Osteocyte (in vitro differentiated cells): ENCODE measurements at places on chromosomes 16 and 17. TPM values are rescaled to one million over a fixed set of nuclear protein-coding genes. Genes with fewer than 3 reads are reported as not detected.

- no peak for DNase-seq
- H3K27ac ChIP-seq = no peak overlapping the region
- peaks cover 3% of the 10 kb centered on the region for H3K4me1 ChIP-seq
- H3K27me3 ChIP-seq = no peaks in the 10 kb centered on the region
- no peak overlapping the region for H3K4me3 ChIP-seq
- no peaks in the 10 kb centered on the region for H3K36me3 ChIP-seq
Measured at GRCh38 chr16:83113811-83114210, 487.0 kb downstream of the CDH13 start.

- no peaks in the 10 kb centered on the region for H3K36me3 ChIP-seq
- peaks cover 44% of the 10 kb centered on the region for H3K27me3 ChIP-seq
- no peak for DNase-seq
- H3K4me3 ChIP-seq = no peak overlapping the region
Measured at GRCh38 chr17:31431852-31432658, 40.6 kb downstream of the RAB11FIP4 start.

DNA sequence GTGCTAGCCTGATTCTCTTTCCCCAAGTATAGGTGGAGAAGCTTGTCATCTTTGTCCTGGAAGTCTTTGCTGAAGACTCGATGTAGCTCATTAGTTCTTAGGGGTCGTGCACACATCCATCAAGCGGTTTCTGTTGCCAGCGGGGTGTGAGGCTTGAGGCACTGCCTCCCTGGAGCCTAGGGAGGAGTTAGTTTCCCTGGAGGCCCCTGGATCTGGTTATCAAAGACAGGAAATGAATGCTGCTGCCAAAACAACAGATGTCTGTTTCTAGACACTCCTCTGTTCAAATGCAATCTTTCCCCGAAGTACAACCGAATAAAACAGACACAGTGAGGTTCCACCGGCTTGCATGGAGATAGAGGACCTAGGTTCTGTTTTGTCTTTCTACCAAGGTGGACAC, 17.5 kb downstream of the HS3ST4 start:
- no peaks in the 10 kb centered on the region for H3K4me1 ChIP-seq
- peaks cover 3% of the 10 kb centered on the region for H3K27me3 ChIP-seq
- H3K36me3 ChIP-seq = no peaks in the 10 kb centered on the region
- no peak overlapping the region for H3K4me3 ChIP-seq

DNA sequence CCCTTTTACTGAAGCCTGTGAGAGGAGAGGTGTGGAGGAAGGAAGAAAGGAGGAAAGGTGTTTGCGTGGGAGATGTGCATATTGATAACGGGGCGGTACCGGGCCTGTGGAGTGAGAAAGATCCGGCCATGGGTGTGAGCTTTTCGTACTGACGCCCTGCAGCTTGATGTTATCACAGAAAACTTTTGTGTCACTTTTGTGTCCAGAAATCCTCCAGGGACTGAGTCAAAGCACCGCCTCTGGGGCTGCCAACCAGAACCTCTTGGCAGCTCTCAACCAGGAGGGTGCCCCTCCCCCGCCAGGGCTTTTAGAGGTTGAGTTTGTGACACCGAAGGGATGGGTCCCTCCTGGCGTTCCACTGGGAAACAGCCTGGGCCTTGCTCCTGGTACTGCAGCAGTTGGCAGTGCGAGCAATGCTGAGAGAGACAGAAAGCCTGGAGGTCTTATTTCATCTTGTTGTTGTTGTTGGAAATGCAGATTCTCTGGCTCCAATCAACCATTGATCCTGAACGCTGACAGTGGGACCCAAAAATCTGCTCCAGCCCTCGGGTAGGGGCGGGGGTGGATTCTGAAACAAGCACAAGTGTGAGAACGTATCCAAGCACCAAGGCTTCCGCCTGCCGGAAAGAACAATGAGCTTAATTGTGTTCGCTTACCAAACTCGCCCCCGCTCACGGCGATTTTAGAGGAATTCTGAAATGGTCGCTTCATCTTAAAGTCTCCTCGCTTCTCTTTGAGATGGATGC, 65.0 kb downstream of the CRISPLD2 start:
- DNase-seq = no peak
- no peaks in the 10 kb centered on the region for H3K27me3 ChIP-seq
- H3K4me1 ChIP-seq = peaks cover 30% of the 10 kb centered on the region
- H3K36me3 ChIP-seq = no peaks in the 10 kb centered on the region

DNA sequence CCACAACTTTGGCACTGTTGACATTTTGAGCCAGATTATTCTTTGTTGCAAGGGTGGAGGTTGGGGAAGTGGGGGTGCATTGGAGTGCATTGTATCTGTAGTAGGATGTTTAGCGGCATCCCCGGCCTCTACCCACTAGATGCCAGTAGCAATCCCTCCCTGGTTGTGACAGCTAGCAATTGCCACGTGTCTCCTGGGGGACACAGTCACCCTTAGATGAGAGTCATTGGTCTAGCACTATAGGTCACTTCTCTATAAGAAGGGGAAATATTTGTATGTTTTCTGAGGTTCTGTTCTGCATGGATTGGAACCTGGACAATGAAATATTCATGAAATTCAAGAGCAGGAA, 32.4 kb downstream of the MSI2 start:
- H3K36me3 ChIP-seq = peaks cover 6% of the 10 kb centered on the region
- DNase-seq = no peak
- no peak overlapping the region for H3K27ac ChIP-seq
- H3K4me3 ChIP-seq = no peak overlapping the region
- peaks cover 45% of the 10 kb centered on the region for H3K4me1 ChIP-seq

DNA sequence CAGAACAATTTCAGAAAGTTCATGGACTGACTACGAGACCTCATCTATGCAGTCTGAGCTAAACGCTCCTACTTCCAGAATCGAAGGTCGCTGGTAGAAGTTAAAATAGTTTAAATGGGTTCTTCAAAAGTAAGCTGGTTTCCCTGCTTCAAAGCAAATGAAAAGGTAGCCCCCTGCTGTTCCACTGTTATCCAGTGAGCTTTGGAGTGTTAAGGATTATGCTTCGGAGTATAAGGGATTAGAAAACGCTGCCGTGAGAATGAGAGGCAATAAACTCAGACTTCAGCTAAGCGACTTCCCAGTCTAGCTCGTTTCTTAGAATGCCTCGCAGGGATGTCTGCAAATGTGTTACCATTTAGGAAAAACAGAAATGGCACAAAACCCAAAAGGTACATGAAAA, 12.4 kb downstream of the MLYCD start:
- H3K4me3 ChIP-seq = no peak overlapping the region
- no peaks in the 10 kb centered on the region for H3K4me1 ChIP-seq
- H3K36me3 ChIP-seq = peaks cover 43% of the 10 kb centered on the region
- no peaks in the 10 kb centered on the region for H3K27me3 ChIP-seq
- no peak for DNase-seq
- H3K27ac ChIP-seq = no peak overlapping the region

DNA sequence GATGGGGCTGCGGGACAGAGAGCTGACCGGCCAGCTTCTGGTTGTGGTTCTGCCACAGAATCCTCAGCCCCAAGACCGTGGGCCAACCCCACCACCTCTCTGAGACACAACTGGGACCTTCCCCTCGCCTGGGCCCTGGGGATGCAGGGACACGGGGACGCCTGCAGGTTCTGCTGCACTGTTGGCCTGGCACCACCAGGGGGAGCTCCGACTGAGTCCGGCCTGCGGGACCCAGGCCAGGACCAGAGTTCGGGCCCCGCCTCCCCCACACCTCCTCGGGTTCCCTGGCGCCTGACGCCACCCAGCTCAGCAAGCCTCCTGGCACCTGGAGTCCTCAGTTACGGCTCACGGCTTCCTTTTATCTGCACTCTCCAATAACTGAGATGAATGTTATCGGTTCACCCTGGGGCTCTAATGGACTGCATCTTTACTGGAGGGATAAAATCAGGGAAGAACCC, 27.3 kb downstream of the TBC1D16 start:
- H3K36me3 ChIP-seq = peaks cover 4% of the 10 kb centered on the region
- no peak overlapping the region for H3K4me3 ChIP-seq
- peaks cover 7% of the 10 kb centered on the region for H3K4me1 ChIP-seq
- H3K27ac ChIP-seq = no peak overlapping the region

- H3K36me3 ChIP-seq = peaks cover 17% of the 10 kb centered on the region
- H3K4me3 ChIP-seq = no peak overlapping the region
- H3K27ac ChIP-seq = no peak overlapping the region
- no peak for DNase-seq
- no peaks in the 10 kb centered on the region for H3K27me3 ChIP-seq
- H3K4me1 ChIP-seq = peaks cover 9% of the 10 kb centered on the region
Measured at GRCh38 chr17:28861393-28862203, 6.8 kb downstream of the ERAL1 start.

DNA sequence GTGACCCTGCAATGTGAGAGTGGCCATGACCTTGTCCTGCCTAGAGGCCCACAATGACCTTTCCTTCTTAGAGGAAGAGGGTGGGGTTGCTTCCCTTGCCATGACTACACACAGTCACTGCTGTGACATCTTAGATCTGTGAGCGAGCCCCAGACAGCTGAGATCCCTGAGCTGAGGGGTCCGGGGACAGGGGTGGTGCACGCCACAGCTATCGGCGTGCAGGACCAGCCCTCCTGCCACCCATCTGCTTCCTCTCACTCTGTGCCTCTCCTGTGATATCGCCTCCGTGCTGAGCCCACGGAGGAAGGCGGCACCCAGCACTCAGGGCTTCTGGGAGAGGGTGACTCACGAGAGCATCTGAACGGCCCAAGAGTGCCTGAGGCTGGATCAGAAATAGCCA, 35.2 kb downstream of the KIAA0513 start:
- DNase-seq = no peak
- no peaks in the 10 kb centered on the region for H3K27me3 ChIP-seq
- peaks cover 14% of the 10 kb centered on the region for H3K4me1 ChIP-seq
- no peak overlapping the region for H3K27ac ChIP-seq
- H3K4me3 ChIP-seq = no peak overlapping the region

- peaks cover 13% of the 10 kb centered on the region for H3K36me3 ChIP-seq
- no peak for DNase-seq
- H3K27ac ChIP-seq = peak overlapping the region; percentile 50
- peak overlapping the region; percentile 88 for H3K4me3 ChIP-seq
- no peaks in the 10 kb centered on the region for H3K27me3 ChIP-seq
Measured at GRCh38 chr17:30290696-30291542, 825 bp downstream of the BLMH start.

GRCh38 chr16:23944381-23944780, 108.6 kb downstream of the PRKCB start:
- no peak overlapping the region for H3K4me3 ChIP-seq
- no peaks in the 10 kb centered on the region for H3K36me3 ChIP-seq
- peak; percentile 40 for DNase-seq
- H3K27me3 ChIP-seq = no peaks in the 10 kb centered on the region
- H3K27ac ChIP-seq = no peak overlapping the region

GRCh38 chr17:3554440-3554839, 3.2 kb downstream of the TRPV3 start:
- no peaks in the 10 kb centered on the region for H3K27me3 ChIP-seq
- H3K27ac ChIP-seq = no peak overlapping the region
- peaks cover 11% of the 10 kb centered on the region for H3K4me1 ChIP-seq
- no peak overlapping the region for H3K4me3 ChIP-seq
- no peaks in the 10 kb centered on the region for H3K36me3 ChIP-seq
- no peak for DNase-seq

DNA sequence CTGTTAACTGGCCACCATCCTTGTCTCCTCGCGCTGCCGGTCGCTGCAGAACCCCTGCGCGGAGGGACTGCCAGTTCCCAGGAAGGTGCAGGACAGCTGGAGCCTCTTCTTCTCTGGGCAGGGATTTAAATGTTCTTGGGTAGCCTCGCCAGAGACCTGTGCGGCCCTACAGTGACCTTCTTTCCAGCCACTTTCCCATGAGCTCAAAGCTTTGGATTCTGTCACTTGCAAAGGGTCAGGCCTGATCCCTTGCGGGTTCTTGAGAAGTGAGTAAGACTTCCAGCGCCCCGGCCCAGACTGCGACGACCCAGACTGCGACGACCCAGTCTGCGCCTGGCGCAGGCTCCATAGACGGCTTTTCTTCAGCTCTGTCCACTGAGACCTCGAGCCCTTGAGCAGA, 1.4 kb upstream of the SLFN5 start:
- H3K27me3 ChIP-seq = no peaks in the 10 kb centered on the region
- H3K4me3 ChIP-seq = peak overlapping the region; percentile 96
- no peaks in the 10 kb centered on the region for H3K36me3 ChIP-seq
- peaks cover 39% of the 10 kb centered on the region for H3K4me1 ChIP-seq
- DNase-seq = no peak

- H3K4me1 ChIP-seq = peaks cover 22% of the 10 kb centered on the region
- peaks cover 11% of the 10 kb centered on the region for H3K36me3 ChIP-seq
- H3K27me3 ChIP-seq = no peaks in the 10 kb centered on the region
- no peak for DNase-seq
Measured at GRCh38 chr17:17127730-17128291, 78.3 kb downstream of the PLD6 start.

GRCh38 chr17:54933921-54934320, 33.3 kb downstream of the TOM1L1 start:
- no peaks in the 10 kb centered on the region for H3K27me3 ChIP-seq
- no peak overlapping the region for H3K27ac ChIP-seq
- DNase-seq = no peak
- peaks cover 19% of the 10 kb centered on the region for H3K4me1 ChIP-seq

- H3K27ac ChIP-seq = peak overlapping the region; percentile 13
- no peak overlapping the region for H3K4me3 ChIP-seq
- no peak for DNase-seq
- H3K27me3 ChIP-seq = no peaks in the 10 kb centered on the region
- H3K36me3 ChIP-seq = peaks cover 10% of the 10 kb centered on the region
Measured at GRCh38 chr17:66715745-66716156, 119.2 kb upstream of the CACNG5 start.

Gene IL21R
- total RNA-seq = 0.34 and 0.40 TPM in 2 replicates

Gene ALOX15
- not detected in 2 replicates for total RNA-seq

Gene CLEC18A
- total RNA-seq = 1.1 and 1.2 TPM in 2 replicates

Gene USP43
- total RNA-seq = 3.8 TPM in 2 replicates

Gene MARVELD3
- total RNA-seq = 0.24 TPM in 1 of 2 replicates, not detected in the other
